ENCODE measurements at places on chromosomes 13 and 19.

DNA sequence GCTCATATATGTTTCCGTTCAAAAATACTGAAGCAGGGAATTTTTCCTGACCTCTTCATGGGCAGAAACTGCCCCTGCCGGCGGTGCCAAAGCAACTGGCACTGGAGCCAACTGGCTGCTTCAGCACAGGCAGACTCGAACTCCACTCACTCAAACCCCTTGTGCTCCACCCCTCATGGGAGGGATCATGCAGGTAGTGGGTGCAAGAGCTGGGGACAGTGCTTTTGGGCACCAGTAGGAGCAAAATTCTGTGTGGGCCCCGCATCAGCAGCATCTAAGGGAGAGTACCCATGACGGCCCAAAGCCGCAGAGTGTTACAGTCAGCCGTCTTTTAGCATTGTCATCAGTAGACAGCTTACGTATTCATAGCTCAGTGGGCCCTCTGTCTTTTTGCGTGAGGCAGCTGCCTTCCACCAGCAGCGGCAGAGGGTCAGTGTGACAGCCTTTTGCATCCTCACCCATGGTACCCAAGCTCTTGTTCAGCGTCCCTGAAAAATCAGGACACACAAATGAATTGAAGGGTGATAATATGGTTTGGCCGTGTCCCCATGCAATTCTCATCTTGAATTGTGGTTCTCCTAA is 393.8 kb downstream of the SLITRK6 start:
- DNase-seq: no peak

- DNase-seq: no peak
Observed at GRCh38 chr13:28355046-28355821, 139.7 kb downstream of the FLT1 start.

GRCh38 chr19:1765232-1765903 is 12.1 kb downstream of the ONECUT3 start:
- no peak for DNase-seq

GRCh38 chr13:71758828-71759227 is 108.2 kb downstream of the DACH1 start:
- DNase-seq: no peak

Data from stimulated activated effector memory CD8-positive, alpha-beta T cell treated with anti-CD3 and anti-CD28 coated beads, Interleukin-12 subunit alpha, Interleukin-12 subunit beta, amount 100 ng/mL, for 72 hours (primary cell).